ENCODE measurements at places on chromosomes 3 and 15.

GRCh38 chr3:59386165-59386564, 336.3 kb upstream of the CFAP20DC start:
- DNase-seq: no peak

- no peak for DNase-seq
Observed at GRCh38 chr3:122273498-122273897, 51.5 kb upstream of the CSTA start.

- DNase-seq: no peak
Observed at GRCh38 chr15:35141743-35142471, 56.8 kb upstream of the NANOGP8 start.

DNA sequence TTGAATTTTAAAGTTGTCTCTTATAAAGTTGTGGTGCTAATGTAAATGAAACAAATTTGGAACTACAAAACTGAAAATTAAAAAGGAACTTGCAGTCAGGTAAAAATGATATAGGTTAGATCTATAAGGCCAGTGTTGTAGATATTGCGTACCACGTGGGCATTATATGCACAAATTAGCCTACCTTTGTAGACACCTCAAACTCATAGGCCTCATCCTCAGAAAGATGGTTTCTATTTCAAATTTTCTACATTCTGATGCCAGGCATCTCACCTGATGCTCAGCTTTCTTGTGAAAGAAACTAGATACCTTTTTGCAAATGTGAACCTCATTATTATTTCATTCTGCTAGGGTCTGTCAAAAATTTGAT, 25.6 kb downstream of the TMEM207 start:
- no peak for DNase-seq

GRCh38 chr3:73866846-73867245, 242.1 kb upstream of the PDZRN3 start:
- DNase-seq: no peak

- DNase-seq: no peak
Observed at GRCh38 chr15:29051422-29051821, 165.6 kb downstream of the APBA2 start.

DNA sequence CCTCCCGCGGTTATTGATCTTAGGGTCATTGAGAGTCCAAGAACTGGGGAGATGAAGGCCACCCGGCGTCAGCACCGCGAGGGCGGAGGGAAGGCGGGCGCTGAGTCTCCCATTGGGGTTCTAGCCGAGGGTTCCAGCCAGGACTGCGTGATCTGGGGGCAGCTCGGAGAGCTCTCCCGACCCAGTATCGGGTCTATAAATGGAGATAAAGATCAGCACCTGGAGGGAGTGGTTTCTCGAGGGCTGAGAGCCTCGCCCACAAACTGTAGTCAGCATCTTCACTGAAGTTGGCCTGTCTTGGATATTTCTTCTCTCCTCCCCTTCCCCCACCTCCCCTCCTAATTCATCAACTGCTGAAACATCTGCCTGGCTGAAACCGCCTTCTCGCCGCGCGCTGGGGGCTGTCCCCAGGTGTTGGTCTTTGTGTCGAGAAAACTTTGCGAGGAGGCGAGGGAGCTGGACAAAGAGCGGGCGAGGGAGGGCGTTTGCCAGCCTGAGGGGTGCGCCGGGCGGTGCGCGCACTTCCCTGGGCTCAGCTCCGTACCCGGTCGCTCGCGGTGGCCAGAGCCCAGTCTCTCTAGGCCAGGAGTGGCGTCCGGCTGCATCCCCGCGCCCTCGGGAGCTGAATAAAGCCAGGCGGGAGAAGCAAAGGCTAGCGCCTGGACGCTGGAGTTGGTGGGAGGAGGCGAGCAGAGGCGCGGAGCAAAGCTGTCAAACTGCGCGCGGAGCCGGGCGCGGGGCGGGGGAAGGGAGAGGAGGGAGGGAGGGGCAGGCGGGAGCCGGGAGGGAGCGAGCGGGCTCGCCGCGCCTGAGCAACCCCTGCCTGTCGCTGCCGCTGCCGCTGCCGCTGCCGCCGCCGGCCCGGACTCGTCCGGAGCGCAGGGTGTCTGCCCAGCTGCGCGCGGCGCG, at the start of gene ST8SIA2:
TSS of gene ST8SIA2 (plus strand) at position 811 of the 909 bp plus-strand sequence. CDS start 184 bp downstream, outside the sequence.
- DNase-seq: no peak

DNA sequence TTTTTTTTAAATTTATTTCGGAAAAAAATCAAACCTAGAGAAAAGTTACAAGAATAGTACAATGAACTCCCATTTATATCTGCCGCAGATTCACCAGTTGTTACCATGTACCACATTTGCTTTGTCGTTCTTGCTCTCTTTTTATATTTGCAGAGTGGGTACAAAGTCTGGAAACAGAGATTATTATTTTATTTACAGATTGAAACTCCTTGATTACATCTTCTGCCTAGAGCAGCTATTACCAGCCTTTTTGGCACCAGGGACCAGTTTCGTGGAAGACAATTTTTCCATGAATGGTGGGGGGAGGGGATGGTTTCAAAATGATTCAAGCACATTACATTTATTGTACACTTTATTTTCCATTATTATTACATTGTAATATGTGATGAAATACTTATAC, 8.3 kb downstream of the MEF2A start:
- no peak for DNase-seq

GRCh38 chr3:182921665-182922355, 58.5 kb downstream of the DCUN1D1 start:
- no peak for DNase-seq
